ENCODE measurements at places on chromosomes 12 and 14. TPM values are rescaled to one million over a fixed set of nuclear protein-coding genes. Genes with fewer than 3 reads are reported as not detected.
A peak's percentile ranks its signal among the peaks of the same experiment; 100 is the strongest.

GRCh38 chr14:77065851-77066577 lies 32.0 kb upstream of the CIPC start:
- H3K4me1 ChIP-seq: peaks cover 12% of the 10 kb centered on the region
- H3K27ac ChIP-seq: no peak overlapping the region
- DNase-seq: no peak

- no peak for DNase-seq
- peaks cover 14% of the 10 kb centered on the region for H3K4me1 ChIP-seq
- H3K27me3 ChIP-seq: no peaks in the 10 kb centered on the region
Measured at GRCh38 chr14:32826404-32827082, 112.1 kb upstream of the NPAS3 start.

DNA sequence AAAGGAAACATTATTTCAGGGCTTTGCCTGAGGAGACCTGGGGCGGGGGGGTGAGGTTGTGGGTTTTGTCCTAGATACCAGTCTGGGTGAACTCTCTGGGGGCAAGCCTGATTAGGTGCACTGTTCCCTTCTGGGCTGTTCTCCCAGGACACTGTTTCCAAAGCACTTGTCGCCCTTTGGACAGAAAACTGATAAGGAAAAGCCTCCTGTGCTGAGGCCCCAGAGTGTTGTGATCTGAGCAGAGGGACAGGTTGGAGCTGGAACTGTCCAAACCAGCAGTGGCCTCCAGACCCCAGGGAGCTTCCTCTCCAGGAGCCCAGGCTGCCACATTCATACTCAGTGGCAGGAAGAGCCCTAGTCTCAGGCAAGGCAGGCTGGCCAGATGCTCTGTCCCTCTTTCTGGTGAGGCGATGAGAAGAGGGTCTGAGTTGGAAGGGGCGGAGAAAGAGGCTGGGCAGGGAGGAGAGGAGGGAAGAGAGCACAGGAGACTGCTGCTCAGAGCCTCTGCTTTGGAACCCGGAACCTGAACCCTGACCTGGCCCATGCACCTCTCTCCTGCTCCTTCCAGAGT lies 1.9 kb downstream of the GALNT16 start:
- H3K27me3 ChIP-seq: peaks cover 56% of the 10 kb centered on the region
- no peaks in the 10 kb centered on the region for H3K4me1 ChIP-seq
- no peak for DNase-seq
- H3K27ac ChIP-seq: no peak overlapping the region
- H3K4me3 ChIP-seq: no peak overlapping the region
- H3K36me3 ChIP-seq: no peaks in the 10 kb centered on the region

DNA sequence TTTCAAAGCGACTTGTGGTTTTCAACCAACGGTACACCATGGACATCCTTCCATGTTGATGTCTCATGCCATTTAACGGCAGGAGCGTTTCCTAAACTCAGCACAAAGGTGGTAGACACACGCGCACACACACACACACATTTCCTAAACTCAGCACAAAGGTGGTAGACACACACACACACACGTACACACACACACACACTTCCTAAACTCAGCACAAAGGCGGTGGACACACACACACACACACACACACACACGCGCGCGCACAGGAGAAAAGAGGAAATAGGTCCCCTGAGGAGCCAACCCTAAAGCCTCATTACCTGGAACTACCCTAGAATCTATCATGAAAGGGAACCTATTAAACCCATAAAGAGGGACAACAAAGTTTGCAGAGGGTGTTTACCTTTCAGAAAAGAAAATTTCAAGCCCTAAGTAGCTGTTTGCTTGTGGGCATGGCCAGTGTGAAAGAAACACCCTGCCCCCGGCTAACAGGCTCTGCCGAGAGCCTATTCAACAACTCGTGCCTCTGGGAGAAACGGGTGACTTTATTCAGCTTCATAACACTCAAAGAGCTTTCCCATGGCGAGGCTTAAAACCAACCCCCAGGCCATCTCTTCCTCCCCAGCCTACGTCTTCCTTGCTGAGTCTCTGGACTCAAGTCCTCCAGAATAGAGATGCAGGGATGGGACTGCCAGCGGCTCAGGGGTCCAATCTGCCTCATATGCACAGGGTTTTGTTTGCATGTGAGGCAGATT lies 31.8 kb downstream of the SLC8B1 start:
- H3K27me3 ChIP-seq: no peaks in the 10 kb centered on the region
- H3K36me3 ChIP-seq: peaks cover 31% of the 10 kb centered on the region
- peaks cover 13% of the 10 kb centered on the region for H3K4me1 ChIP-seq
- DNase-seq: no peak
- no peak overlapping the region for H3K27ac ChIP-seq

GRCh38 chr12:46609674-46610073 lies 216.1 kb downstream of the SLC38A4 start:
- H3K27ac ChIP-seq: no peak overlapping the region
- H3K36me3 ChIP-seq: no peaks in the 10 kb centered on the region
- DNase-seq: no peak
- H3K4me3 ChIP-seq: no peak overlapping the region

- H3K4me1 ChIP-seq: peaks cover 23% of the 10 kb centered on the region
- H3K36me3 ChIP-seq: no peaks in the 10 kb centered on the region
- no peak overlapping the region for H3K27ac ChIP-seq
- no peaks in the 10 kb centered on the region for H3K27me3 ChIP-seq
Measured at GRCh38 chr12:89506050-89506449, 18.5 kb downstream of the GALNT4 start.

GRCh38 chr12:25677232-25677937 lies 124.3 kb upstream of the LMNTD1 start:
- peak; percentile 7 for DNase-seq
- H3K4me1 ChIP-seq: peaks cover 3% of the 10 kb centered on the region
- H3K36me3 ChIP-seq: no peaks in the 10 kb centered on the region
- no peak overlapping the region for H3K4me3 ChIP-seq
- no peaks in the 10 kb centered on the region for H3K27me3 ChIP-seq

The NEMF gene
- total RNA-seq: 57.7 TPM

The GDF3 gene
- total RNA-seq: not detected

DNA sequence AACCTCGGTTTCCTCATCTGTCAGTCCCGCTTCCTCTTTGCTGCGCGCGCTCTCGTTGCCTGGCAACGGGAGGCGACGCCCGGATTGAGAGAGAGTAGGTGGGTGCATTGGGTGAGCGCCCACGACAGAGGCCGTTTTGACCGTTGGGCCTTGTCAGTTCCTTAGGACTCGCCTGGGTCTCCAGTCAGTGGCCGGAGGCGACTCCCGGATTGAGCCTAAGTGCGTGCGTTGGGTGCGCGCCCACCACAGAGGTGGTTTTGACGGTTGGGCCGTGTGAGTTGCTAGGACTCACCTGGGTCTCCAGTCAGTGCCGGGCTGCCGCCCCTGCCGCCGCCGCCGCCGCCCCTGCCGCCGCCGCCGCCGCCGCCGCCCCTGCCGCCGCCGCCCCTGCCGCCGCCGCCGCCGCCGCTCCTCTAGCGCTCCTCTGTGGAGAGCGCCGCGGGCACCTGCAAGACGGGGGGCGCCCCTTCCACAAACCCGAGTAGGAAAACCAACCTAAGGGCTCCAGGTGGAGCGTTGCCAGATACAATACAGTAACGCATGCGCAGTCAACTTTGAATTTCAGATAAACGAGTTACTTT lies 37.2 kb downstream of the APOBEC1 start:
- no peak for DNase-seq
- H3K4me3 ChIP-seq: no peak overlapping the region
- H3K36me3 ChIP-seq: no peaks in the 10 kb centered on the region
- no peaks in the 10 kb centered on the region for H3K4me1 ChIP-seq
- no peak overlapping the region for H3K27ac ChIP-seq

DNA sequence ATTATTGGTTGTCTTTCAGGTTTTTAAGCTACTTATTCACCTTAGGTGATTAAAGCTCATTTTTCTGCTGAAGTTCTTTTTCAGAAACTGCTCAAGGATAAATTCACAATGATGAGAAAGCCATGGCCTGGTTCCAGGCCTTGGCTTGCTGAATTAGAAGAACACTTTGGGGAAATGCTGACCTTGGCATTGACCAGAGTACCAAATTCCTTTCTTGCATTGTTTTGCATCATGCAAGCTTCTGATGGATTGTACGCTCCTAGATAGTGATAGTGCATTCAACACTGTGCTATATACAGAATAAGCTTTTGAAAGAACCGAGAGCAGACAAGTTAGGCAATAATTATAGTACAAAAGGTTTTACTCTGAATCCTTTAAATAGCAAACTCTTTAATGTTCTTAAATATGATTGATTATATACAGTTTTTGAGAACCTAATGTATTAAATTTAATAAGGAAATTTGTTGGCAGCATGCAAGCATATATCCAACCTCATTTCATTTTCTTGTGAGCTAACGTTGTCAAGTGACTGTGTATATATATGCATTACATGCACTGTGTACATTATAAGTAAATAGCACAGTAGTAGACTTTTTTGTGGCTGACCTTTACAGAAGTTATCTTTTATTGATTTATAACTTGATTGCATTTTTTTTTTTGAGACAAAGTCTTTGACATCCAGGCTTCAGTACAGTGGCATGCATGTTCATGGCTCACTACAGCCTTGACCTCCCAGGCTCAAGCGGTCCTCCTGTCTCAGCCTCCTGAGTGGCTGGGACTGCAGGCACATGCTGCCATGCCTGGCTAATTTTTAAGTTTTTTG lies 99.2 kb downstream of the DIP2B start:
- no peak for DNase-seq
- H3K27me3 ChIP-seq: no peaks in the 10 kb centered on the region
- peaks cover 11% of the 10 kb centered on the region for H3K4me1 ChIP-seq
- H3K27ac ChIP-seq: no peak overlapping the region
- no peak overlapping the region for H3K4me3 ChIP-seq
- H3K36me3 ChIP-seq: peaks cover 13% of the 10 kb centered on the region

The KLHL42 gene
- total RNA-seq: 37.6 TPM

DNA sequence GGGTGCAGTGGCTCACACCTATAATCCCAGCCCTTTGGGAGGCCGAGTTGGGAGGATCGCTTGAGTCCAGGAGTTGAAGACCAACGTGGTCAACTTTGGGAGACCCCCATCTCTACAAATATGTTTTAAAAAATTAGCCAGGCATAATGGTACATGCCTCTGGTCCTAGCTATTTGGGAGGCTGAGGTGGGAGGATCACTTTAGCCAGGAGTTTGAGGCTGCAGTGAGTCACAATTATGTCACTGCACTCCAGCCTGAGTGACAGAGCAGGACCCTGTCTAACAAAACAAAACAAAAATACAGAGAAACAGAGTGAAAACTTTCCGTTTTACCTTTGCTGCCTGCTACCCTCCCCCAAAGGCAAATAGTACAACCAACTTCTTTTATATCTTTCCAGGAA lies 60.2 kb downstream of the SRGAP1 start:
- H3K27me3 ChIP-seq: no peaks in the 10 kb centered on the region
- H3K27ac ChIP-seq: peak overlapping the region; percentile 92
- peaks cover 30% of the 10 kb centered on the region for H3K4me1 ChIP-seq

The CEBPE gene
- not detected for total RNA-seq

GRCh38 chr12:56324206-56324605 lies 8.4 kb upstream of the CNPY2 start:
- H3K27me3 ChIP-seq: no peaks in the 10 kb centered on the region
- H3K36me3 ChIP-seq: peaks cover 76% of the 10 kb centered on the region
- DNase-seq: no peak
- no peaks in the 10 kb centered on the region for H3K4me1 ChIP-seq
- H3K4me3 ChIP-seq: no peak overlapping the region

The TPH2 gene
- total RNA-seq: not detected

The TMPO gene
- total RNA-seq: 44.9 TPM

DNA sequence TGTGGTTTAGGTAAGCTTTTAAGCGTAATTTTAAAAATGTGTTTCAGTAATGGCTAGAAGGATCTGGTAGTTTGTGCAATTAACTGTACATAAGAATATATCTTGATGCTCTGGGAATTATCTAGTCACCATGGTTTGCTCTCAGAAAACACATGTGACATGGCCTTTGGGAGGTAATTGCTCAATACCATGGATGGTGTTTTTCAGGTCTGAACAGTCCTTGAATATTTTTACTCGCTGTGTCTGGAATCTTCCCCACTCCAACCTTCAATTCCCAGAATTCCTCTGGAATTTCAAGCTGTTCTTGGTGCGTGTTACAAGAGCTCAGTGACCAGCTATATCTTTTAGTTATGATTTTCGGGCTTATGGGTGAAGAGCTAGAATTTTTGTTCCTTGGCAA lies 85.3 kb downstream of the DAAM1 start:
- H3K4me3 ChIP-seq: no peak overlapping the region
- no peak for DNase-seq
- no peaks in the 10 kb centered on the region for H3K27me3 ChIP-seq
- no peak overlapping the region for H3K27ac ChIP-seq

- peak overlapping the region; percentile 57 for H3K27ac ChIP-seq
- no peak for DNase-seq
- no peak overlapping the region for H3K4me3 ChIP-seq
- H3K27me3 ChIP-seq: no peaks in the 10 kb centered on the region
- H3K4me1 ChIP-seq: peaks cover 40% of the 10 kb centered on the region
- peaks cover 93% of the 10 kb centered on the region for H3K36me3 ChIP-seq
Measured at GRCh38 chr14:73727166-73727565, 13.0 kb upstream of the PNMA1 start.

DNA sequence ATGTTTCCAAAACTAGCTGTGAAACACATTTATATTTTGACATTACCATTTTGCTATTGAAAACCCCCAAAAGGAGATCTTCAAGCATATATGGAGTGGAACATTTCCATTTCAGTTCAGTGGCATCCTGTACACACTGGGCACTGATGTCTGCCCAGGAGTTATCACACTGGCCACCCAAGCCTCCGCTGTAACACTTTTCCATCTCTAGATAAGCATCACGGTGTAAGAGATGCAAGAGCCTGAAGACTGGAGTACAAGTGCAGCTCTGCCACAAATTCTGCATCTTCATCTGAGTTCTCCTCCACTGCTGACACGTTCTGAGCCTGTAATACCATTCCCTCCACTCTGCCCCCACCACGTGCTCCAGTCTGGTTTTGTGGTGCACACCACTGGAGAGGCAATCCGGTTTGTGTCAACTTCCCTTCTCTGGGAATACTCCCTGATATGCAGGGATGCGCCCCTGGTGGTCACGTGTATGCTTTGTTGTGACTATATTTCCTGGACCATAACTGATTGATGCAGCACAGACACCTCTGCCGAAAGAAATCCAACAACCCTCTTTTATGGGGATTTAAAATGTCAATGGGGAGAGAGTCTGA lies 12.7 kb downstream of the SPTLC2 start:
- no peaks in the 10 kb centered on the region for H3K27me3 ChIP-seq
- no peak for DNase-seq
- no peaks in the 10 kb centered on the region for H3K36me3 ChIP-seq

- no peak overlapping the region for H3K27ac ChIP-seq
- DNase-seq: no peak
- H3K36me3 ChIP-seq: peaks cover 4% of the 10 kb centered on the region
- H3K4me3 ChIP-seq: no peak overlapping the region
Measured at GRCh38 chr12:107560165-107560898, 125.3 kb upstream of the PWP1 start.

The MLEC gene
- 107 TPM for total RNA-seq

The TAS2R13 gene
- 0.68 TPM for total RNA-seq

- no peaks in the 10 kb centered on the region for H3K27me3 ChIP-seq
- peaks cover 34% of the 10 kb centered on the region for H3K4me1 ChIP-seq
- peaks cover 42% of the 10 kb centered on the region for H3K36me3 ChIP-seq
- H3K4me3 ChIP-seq: no peak overlapping the region
- DNase-seq: no peak
- peak overlapping the region; percentile 40 for H3K27ac ChIP-seq
Measured at GRCh38 chr14:60106339-60106738, 14.6 kb downstream of the PCNX4 start.

Data from MCF 10A (cell line).